Activated T-helper 17 cell treated with anti-CD3 and anti-CD28 coated beads, Interleukin-2, amount 50 U/mL, for 72 hours (primary cell): ENCODE measurements at places on chromosomes 12 and 14.

DNA sequence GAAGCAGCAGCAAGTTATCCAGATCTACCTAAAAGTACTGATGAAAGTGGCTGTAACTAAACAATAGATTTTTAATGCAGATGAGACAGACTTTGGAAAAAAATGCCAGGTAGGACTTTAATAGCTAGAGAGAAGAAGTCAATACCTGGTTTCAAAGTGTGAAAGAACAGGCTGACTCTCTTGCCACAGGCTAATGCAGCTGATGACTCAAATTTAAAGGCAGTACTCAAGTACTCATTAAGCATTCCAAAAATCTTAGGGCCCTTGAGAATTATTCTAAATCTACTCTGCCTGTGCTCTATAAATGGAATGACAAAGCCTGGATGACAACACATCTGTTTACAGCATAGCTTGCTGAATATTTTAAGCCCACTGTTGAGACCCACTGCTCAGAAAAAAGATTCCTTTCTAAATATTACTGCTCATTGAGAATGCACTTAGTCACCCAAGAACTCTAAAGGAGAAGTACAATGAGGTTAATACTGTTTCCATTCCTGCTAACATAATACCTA is 68.6 kb upstream of the SYT1 start:
- ATAC-seq, result no peak

DNA sequence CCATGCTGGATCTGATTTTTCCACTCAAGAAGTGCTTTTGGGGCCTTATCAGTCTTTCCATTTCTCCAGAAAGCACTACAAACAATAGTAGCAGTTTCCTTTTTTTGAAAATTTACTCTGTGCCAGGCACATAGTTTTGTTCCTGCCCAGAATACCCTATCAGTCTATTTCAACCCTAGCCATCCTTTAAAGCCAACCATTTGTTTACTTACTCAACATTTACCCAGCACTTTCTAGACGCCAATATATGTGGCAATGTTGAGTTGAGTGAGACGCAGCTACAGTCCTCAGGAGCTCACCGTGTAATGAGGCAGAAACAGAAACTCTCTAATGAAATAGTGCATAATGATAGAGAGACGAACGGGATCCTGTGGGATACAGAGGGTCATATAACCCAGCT is 32.9 kb upstream of the CHST11 start:
- ATAC-seq, result no peak

DNA sequence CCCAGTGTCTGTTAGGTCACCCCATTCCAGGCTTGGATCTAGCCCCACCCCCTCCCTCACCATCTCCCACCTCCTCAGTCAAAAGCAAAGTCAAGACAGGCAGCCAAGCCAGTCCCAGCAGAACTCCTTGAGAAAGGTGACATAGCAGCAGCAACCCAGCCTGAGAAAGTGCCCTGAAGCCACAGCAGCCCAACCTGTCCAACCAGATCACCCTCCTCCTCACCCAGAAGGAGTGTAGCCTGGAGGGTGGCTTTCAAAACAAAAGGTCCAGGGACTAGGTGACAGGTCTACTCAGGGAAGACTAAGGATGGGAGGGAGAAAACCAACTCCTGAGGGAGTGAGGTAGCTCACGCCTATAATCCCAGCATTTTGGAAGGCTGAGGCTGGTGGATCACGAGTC is 5.2 kb downstream of the RAB15 start:
- ATAC-seq, result no peak

DNA sequence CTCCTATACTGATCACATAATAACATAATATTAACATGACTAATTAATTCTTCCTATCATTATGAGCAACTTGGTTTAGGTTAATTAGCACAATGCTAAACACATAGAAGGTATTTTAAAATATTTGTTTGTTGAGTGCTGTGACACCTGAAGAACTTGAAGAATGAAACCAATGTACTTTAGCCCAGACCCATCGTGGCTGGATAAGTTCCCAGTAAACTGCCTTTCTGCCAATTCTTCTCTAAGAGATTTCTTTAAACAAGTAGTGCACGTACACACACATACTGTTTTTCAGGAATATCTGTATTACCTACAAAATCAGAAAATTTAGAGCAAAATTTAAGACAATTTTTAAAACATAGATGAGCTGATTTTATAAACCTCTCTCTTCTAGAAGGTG is 207.4 kb upstream of the SSTR1 start:
- no peak for ATAC-seq

GRCh38 chr14:78986989-78987388 is 816.8 kb downstream of the NRXN3 start:
- ATAC-seq, result no peak

GRCh38 chr12:132615579-132616038 is 3.0 kb upstream of the P2RX2 start:
- ATAC-seq, result no peak
